Stimulated activated CD4-positive, alpha-beta T cell treated with anti-CD3 and anti-CD28 coated beads, Interleukin-1b, Interleukin-23, amount 100 ng/mL, for 4 hours (primary cell): ENCODE measurements at places on chromosomes 1 and 21.

DNA sequence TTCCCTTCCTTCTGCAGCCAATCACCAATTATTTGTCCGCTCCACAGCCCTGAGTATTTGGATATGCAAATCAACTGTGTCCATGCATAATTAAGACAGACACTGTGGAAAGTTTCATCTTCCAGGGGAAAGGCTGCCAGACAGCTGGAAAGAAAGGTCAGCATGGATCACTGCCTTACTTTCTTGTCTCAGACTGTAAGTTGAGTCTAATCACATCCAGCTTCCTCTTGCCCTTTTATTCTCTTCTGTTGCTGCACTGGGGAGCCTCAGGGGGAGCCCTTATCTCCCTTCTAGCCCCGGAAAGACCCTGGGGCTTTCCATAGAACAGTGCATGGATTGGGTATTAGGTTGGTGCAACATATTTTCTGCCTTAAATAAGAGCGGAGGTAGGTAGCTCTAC is 182.9 kb downstream of the OMA1 start:
- DNase-seq = no peak

- no peak for DNase-seq
These were observed 84.0 kb upstream of the IVNS1ABP start for GRCh38 chr1:185401019-185401418.

GRCh38 chr21:35168735-35169134 is 119.6 kb upstream of the RUNX1 start:
- DNase-seq = no peak

DNA sequence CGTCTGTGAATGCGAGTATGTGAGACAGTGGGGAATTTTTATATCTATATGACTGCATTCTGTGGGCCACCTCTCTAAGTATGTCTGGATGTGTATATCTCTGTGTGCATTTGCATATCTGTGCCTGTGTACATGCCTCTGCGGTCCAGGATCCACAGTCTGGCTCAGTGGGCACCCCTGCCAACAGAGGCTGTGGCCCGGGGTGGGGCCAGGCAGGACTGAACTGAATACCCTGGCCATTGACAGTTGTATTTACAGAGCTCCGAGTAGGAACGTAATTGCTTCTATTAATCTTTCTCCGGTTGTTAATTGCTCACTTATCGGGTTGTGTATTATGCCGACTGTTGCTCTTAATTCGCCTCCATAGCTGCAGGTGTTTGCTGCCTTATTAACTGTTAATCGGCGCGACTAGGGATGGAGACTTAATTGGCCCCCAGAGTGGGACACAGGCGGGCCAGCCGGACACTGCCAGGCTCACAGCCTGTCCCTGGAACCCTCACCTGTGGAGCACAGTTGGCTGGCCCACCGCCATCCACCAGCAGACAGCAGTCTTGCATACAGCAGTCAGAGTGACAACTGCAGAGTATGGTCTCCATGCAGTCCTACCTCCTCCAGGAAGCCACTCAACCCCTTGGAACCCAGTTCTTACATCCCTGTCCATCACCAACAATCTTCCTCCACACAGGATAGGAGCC is 22.4 kb upstream of the ADGRB2 start:
- no peak for DNase-seq

- DNase-seq = no peak
These were observed 720 bp upstream of the F3 start for GRCh38 chr1:94542088-94542870.

DNA sequence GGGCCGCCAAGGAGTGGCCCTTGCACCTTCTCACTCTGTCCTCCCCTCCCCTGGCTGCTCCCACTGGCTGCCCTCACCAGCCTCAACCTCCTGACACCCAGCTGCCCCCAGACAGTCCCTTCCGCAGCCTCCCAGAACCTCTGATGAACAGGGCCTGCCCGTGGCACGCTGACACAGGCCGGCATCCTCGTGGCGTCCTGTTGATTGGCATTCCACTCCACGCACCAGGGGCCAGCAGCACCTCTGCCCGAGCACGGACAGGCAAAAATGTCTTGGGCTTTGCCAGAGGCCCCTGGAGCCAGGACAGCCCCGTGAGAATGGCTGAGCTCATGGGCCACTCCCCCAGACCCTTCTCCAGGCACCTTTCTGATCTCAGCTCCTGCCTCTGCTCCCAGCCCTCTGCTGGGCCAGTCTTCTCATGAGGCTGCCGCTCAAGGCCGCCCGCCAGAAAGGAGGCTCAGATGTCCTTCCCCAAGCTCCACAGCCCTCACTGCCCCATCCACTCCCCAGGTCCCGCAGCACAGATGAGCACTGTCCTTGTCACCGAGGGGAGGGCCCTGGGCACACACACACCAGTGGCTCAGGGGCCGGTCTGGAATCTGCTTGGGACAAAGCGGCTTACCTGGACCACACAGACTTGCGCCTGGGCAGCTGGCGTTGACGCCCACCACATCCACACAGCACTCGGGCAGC is 15.8 kb upstream of the RNF223 start:
- no peak for DNase-seq

DNA sequence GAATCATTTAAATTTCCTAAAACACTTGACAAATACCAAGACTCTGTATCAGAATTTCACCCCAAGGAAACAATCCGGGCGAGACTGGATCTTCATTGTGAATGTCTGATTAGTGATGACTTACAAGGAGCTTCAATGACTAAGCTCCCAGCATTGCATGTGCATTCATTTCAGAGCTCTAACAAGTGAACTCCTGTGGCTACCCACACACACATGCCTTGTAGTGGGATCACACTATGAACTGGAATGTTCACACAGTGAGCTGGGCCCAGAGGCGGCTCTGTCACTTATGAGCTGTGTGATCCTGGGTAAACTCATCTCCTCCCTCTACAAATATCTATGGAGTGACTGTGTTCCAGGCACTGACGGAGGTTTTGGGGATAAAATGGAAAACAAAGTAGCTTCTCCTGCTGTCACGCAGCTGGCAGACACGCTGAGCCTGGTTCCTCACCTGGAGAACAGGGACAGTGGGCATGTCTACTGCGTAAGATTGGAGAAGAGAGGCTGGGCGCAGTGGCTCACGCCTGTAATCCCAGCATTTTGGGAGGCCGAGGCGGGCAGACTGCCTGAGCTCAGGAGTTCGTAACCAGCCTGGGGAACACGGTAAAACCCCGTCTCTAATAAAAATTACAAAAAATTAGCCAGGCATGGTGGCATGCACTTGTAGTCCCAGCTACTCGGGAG is 56.9 kb downstream of the CLSTN1 start:
- DNase-seq = no peak

- DNase-seq = no peak
These were observed 370.9 kb downstream of the PTPRU start for GRCh38 chr1:29607236-29607635.

GRCh38 chr1:239744851-239745250 is 346.8 kb upstream of the FMN2 start:
- no peak for DNase-seq

DNA sequence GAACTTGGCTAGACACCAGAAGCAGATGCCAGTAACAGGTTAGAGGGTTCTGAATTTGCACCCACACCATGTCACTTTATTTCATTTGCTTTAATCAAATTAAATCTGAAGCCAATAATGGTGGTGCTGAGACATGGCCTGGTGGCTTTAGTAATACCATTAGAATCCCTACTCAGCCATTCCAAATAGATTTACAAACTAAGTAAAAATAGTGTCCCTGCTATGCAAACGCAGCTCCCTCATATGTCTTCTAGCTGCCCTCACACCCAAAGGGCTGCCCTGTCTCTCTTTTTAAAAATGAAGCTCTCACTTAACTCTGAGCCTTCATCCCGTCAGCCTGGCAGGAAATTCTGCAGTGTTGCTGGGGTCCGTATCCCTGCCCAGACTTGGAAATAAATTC is 21.1 kb downstream of the GLUL start:
- DNase-seq = no peak

DNA sequence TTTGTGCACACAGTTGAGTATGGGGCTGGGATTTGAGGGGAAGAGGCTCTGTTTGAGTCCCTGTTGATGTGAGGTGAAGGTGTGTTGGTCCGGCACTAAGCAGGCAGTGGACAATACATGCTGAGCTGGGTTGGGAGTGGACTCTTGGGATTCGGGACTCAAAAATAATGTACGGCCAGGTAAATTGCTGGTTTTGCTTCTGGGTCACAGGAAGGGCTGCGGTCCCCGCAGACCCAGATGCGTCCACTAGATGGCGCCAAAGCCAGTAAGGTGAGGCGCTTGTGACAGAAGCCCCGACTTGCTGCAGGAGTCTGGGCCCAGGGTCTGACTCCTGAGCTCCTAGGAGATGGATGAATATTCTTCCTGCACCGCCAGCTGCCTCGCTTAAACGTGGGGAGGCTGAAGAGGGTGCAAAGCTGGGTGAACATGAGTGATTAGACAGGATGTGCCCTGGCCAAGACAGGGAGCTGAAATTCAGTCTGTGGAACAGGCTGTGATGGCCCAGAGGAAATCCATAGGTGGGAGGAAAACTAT is 61.4 kb downstream of the ACBD3 start:
- DNase-seq = peak; percentile 87

DNA sequence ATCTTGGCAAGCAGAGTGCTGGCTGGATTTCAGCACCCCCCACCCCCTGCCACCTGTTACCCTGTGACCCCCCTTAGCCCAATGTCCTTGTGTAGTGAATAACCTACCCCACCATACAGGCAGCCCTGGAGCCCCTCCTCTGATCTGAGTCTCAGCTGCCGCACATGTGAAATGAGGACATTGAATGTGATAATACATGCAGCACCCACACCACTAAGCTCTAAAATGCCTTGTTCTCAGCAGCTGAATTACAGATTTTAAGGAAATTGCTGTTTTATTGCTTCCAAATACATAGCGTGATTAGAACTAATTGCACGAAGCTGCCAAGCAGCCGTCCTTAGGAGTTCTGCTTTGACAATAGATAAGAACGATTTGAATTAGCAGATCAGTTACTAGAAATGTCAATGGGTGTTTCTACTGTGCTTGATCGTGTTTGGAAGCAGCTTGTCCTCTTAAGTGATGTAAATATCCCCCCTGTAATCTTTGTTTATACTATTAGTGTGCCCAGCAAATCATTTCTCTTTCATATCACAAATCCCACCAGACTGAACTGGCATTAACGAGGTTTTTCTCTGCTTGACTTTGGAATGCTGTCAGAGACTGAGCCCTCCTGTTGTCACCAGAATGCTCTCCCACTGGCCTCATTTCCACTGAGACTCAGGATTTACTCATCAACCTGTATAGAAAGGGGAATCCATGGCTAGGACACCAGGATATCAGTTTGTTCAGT is 4.9 kb downstream of the SLAMF8 start:
- no peak for DNase-seq

GRCh38 chr1:167538657-167539056 is 14.9 kb downstream of the CREG1 start:
- no peak for DNase-seq
